A172 (cell line): ENCODE measurements at places on chromosomes 11 and 22.

- peak; percentile 34 for DNase-seq
Observed at GRCh38 chr11:46711303-46711702, 7.7 kb upstream of the F2 start.

DNA sequence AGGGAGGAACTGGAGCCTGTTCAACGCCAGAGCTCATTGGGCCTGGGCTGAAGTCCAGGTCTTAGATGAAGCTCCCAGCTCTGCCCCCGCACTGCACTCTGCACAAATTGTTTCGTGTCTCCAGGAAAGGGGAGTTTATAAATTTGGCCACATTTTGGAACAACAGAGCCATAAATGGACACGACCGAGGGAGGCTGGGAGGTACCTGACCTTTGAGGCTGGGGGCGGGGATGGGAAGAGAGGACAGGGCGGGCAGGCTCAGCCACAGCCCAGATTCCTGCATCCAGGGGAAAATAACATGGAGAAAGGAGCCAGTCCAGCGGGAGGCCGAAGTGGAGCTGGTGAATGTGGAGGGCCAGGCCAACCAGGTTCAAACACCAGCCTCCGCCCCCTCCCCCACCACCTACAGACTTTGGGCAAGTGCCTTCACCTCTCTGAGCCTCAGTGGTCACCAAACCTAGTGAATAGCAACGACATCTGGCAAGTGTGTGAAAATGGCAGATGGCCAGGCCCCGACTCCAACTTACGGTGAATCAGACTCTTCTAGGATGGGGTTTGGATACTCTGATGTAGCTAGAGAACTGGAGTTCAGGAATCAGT, 36.8 kb upstream of the SMTN start:
- DNase-seq = no peak

GRCh38 chr11:117495357-117495756, 167.7 kb downstream of the CEP164 start:
- no peak for DNase-seq

- DNase-seq = no peak
Observed at GRCh38 chr11:59841514-59841913, 3.8 kb downstream of the CBLIF start.

- no peak for DNase-seq
Observed at GRCh38 chr11:122354025-122354697, 238.1 kb upstream of the BLID start.

DNA sequence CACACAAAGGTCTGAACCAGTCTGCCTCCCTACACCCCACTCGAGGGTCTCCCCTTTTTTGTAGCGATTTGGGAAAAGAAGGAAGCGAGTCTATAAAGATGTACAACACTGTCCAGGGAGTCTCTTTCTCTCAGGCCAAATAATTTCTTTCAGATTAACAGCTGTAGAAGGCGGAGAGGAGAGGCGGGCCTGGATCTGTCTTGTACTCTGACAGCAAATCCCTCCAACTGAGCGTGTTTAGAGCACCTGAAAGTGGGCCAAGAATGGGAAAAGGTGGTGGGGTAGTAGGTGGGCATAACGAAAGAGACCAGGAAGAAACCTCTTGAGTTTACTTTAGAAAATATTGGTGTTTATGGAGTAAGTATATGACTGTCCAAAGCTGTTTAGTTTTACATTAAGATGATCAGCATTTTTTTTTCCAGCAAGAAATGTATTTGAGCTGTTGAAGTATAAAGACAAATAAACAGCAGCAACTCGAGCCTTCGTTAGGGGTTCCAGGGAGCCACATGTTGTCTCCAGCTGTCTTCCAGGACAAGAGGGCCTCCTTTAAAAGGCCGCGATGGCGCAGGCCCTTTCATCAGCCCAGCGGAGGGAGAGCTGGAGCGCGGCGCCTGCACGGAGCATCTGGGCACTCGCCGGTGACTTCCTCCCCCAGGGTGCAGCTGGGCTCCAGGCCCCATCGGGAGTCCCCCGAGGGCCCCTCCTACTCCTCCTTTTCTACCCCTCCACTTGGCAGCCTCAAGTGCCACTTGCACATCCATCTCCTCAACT, 34.9 kb downstream of the SCUBE1 start:
- no peak for DNase-seq

DNA sequence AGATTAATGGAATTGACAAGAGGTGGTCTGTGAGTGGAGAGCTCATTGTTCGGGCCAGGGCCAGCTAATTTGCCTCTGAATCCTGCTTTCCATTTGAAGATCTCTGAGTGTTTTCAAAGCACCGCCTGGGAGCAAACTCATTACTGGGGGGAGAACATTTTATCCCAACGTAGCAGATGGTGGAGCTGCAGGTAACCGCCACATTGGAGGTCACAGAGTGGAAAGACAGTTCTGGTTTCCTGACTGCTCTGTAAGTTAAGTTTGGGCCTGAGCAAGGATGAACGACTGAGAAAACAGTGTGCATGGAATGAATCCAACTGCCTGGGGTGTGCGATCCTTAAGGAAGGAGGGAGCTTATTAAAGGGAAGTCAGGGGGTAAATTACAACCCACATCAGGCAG, 30.5 kb downstream of the LMO2 start:
- DNase-seq = no peak

- DNase-seq = no peak
Observed at GRCh38 chr22:28846994-28847393, 36.4 kb upstream of the ZNRF3 start.
